ENCODE measurements at places on chromosomes 11 and 22.

DNA sequence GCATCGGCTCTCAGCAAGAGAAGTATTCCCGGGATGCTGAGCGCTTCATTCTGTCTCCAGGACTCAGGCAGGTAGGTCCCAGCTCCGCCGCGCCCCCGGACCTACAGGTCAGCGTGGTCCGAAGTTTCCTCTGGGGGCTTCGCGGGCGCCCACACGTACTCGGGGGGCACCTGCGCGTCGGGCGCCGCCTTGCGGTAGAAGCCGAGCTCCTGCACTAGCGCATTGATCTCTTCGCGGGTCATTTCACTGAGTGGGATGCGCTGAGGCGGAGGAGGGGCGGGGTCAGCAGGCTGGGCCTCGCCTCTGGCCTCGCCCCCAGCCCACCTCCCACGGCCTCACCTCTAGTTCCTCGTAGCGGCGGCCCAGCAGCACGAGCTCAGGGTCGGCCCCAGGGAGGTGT, 2.5 kb downstream of the SELENOM start:
- no peak for DNase-seq

GRCh38 chr22:36580846-36581245, 51.9 kb upstream of the EIF3D start:
- no peak for DNase-seq

DNA sequence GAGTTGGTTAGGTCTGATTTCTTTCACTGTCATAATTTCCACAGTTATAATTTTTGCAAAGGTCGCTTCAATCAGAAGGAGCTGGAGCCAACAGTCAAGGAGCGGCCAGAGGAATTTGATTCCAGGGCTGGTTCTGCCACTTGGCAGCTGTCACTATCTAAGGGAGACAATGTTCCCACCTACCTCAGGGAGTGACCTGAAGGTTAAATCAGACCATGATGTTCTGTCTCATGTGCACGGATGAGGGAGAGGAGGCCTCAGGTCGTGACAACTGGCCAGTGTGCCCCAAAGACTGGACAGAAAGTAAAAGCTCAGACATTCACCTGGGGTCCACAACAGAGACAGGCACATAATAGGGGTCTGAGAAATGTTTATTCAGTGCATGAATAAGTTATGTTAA, 7.6 kb downstream of the MRGPRD start:
- no peak for DNase-seq

GRCh38 chr11:91902312-91902711, 322.3 kb upstream of the FAT3 start:
- DNase-seq = no peak

DNA sequence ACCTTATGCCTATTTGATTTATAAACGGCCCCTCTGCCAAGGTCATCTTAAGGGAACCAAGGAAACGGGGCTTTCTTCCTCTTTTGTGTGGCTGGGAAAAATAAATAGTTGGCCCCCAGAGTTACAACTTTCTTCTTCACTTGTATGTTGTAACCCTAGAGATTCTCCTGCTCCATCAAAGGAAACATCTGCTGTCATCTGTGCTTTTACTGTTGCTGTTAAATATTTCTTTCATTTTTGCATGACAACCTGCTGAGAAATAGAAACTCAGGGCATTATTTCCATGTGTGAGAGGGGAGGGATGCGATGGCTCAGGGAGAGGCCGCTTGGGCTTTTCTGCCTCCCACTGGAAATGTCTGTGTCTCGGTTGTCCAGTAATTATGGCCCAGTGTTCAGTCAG, 21.8 kb upstream of the CDC42EP2 start:
- DNase-seq = no peak

GRCh38 chr11:120339394-120339890, 3.2 kb downstream of the ARHGEF12 start:
- DNase-seq = no peak

DNA sequence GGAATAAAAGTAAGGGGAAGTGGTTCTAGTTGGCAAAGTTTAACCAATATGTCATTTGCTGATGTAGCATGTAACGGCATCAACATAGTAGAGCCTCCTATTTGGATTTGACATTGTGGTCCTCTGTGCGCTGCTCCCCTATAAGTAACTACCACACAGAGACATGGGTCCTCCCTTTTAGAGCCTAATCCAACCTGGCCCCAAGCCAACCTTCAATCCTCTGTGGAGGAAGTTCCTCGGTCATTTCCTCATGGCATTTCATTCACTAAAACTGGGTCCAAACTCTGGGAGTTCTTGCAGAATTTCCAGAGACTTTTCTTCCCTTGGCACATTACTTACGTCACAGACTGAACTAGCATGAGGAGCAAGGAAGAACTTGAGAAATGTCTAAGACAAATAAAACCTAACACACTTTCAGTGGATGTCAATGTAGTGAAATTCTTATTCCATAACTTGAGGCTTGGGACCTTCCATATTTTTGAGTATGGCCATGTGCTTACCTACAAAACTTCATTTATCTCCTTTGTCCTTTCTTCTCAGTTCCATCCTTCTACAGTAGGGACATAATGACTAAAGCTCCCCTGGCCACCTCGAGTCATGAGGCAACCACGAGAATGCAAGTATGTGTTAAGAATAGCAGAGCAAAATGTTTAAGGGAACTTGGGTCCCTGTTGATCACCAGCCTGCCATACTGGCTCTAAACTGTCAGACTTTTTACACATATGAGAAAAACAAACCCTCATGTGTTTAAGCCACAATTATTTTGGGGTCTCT, 34.7 kb downstream of the MMP20 start:
- no peak for DNase-seq

DNA sequence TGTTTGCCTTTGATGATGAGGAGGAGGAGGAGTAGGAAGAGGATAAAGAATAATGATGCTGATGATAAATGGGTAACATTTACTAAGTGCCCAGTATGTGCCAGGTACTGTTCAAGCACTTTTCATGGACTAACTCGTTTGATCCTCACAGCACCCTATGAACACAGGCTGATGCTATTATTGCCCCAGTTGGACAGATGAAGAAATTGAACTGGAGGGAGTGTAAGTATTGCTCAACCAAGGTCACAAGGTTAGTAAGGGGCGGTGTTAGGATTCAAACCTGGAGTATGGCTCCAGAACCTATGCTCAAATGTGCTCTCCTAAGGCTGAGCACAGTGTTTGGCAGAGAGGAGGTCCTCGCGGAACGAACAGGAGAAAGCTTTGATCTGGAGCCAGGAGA, 78.6 kb downstream of the SYN3 start:
- DNase-seq = no peak

DNA sequence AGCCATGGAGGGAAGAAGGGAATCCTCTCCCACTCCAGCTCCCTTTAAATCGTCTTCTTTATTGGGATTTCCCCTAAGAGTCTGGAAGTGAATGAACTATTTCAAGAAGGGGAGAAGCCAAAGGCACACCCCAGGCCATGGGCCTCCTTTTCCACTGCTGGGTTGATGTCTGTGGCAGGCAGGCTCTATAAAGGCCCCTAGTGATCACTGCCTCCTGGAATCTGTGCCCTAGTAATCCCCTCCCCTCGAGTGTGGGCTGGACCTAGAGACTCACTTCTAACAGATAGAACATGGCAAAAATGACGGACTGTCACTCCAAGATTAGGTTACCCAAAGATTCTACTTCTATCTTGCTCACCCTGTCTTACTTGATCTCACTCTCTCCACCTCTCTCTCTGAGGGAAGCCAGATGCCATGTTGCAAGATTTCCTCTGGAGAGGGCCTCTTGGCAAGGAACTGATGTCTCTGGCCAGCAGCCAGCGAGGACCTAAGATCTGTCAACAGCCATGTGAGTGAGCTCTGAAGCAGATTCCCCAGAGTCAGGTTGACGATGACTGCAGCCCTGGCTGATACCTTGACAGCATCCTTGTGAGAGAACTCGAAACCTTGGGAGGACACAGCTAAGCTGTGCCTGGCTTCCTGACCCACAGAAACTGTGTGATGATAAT, 444.8 kb downstream of the SOX6 start:
- DNase-seq = no peak

DNA sequence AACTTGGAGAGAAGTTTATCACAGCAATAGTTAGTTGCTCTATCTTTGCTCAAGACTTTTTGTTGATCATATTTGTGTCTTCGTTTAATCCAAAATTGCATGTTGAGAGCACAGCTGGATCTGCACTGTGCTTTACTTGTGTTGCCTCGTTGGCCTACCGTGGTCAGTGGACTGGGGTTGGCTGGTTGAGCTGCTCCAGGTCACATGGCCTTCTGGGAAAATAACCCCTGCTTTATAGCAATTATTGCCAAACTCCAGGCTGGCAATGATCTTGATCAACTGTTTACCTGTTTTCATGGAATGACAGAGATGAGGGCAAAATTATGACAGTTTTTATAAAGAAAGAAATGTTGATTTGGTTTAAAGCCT, 5.7 kb upstream of the PLET1 start:
- no peak for DNase-seq

DNA sequence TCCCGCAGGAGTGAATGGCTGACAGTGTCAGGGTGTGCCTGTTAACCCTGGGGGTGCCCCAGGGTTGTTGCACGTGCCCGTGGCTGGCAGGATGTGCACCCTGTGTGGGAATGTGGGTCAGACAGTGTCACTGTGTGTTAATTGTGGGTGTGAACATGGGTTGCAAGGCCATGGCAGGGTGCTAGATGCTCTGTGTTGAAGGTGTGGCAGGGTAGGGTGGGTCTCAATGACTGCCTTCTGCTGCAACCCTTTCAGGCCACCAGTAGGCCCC, 8.3 kb downstream of the RIN1 start:
- DNase-seq = no peak

DNA sequence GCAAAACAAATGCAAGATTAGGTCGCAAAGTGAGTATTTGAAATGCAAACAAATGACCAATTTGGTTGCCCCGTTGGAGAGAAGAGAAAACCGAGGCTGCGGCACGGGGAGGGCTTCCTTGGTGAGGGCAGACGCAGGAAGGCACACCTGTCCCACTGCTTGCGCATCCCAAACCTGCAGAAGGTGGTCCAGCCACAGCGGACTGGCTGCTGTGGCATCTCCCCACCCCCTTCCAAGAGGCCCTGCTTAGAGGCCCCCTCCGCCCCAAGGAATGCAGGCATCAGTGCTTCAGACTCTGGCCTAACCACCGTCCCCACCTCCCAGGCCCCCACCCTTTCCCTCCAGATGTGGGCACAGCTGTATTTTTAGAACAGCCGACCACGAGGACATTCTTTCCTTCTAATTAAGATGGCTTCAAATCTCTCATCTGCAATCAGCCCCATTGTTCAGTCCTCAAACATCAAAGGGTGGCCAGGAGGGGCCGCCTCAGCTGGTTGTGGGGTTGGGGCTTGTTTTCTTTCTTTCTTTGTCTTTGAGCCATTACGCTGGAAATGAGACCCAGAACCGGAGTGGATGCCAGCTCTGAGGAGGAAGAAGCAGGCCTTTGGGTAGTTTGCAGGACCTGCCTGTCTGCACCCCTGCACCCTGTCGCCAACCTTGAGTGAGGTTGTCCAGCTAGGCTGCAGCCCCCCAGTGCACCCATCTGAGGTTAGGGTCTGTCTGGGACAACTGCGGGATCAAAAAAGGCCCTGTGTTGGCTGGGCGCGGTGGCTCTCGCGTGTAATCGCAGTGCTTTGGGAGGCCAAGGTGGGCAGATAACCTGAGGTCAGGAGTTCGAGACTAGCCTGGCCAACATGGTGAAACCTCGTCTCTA, 9.4 kb upstream of the DERL3 start:
- no peak for DNase-seq

- DNase-seq = peak; percentile 94
Measured at GRCh38 chr11:65817835-65818680, 15.7 kb upstream of the SNX32 start.

DNA sequence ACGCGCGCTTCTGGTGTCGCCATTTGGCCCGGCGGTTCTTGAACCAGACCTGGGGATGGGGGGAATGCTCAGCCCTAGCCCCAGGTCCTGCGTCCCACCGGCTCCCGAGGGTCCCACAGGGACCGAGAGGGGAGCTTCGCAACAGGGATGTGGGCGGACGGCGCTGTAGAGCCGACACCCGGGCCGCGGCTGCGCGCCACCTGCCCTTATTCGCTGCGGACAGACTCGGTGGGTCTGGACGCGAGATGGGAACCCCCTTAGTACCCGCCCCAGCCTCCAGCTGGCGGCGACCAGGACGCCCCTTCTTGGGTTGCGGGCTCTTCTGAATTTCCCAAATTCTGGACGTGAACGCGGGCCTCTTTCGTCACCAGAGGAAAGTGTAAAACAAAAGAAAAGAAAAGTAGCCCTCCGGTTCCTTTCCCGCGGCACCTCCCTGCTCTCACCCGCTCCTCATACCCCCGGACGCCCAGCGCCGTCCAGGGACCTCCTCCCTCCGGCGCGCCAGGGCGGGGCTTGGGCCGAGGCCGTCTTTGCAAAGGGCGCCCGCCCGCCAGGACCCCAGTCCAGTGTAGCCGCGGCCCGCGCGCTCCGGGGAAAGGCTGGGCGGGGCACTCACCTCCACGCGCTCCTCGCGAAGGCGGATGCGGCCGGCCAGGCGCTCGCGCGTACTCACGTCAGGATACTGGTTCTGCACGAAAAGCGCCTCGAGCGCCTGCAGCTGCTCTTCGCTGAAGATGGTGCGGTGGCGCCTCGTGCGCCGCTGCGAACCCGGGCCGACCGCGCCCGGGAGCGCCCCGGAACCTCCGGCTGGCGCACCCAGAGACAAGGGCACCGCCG, 827 bp downstream of the GSC2 start:
- DNase-seq = no peak

DNA sequence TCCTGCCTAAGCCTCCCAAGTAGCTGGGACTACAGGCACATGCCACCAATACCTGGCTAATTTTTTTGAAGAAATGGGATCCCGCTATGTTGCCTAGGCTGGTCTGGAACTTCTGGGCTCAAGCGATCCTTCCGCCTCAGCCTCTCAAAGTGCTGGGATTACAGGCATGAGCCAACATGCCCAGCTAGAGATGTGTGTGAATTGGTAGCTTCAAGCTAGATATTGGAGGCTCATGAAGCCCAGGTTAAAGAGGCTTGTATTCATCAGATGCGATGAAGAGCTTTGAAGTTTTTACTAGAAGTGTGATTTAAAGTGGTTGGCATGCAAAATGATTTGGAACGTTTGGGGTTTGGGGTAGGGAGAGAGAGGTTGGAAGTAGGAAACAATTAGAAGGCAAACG, 19.6 kb downstream of the NF2 start:
- DNase-seq = no peak

GRCh38 chr11:33881651-33882503, 10.0 kb downstream of the LMO2 start:
- DNase-seq = no peak

GRCh38 chr11:87954476-87954875, 220.8 kb downstream of the RAB38 start:
- no peak for DNase-seq

GRCh38 chr11:87600938-87601337, 563.2 kb downstream of the TMEM135 start:
- DNase-seq = no peak
